Activated CD4-positive, alpha-beta T cell treated with anti-CD3 and anti-CD28 coated beads for 24 hours (primary cell): ENCODE measurements at places on chromosomes 7 and 10.
A peak's percentile ranks its signal among the peaks of the same experiment; 100 is the strongest.

GRCh38 chr7:29443552-29443951 is 120.1 kb upstream of the PRR15 start:
- no peak for DNase-seq

DNA sequence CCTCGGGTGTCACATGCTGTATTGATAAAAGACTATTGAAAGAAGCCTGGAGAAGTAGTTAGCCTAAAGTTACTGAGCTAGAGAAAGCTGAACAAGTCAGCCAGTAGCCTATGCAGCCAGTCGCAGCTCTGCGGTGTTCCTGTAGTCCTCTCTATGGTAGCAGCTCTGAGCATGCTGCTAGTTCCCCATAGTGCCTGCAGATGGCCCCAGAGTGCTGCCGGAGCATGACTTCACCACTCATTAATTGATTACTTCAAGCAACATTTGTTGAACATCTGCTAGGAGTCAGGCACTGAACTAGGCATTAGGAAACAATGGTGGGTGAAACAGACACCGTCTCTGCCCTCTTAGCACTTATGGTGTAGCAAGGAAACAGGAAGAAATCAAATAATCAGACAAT is 422.7 kb downstream of the SORCS3 start:
- peak; percentile 2 for DNase-seq

GRCh38 chr7:114527589-114527988 is 113.0 kb downstream of the FOXP2 start:
- no peak for DNase-seq

- DNase-seq = no peak
Observed at GRCh38 chr7:151251689-151252560, 3.4 kb upstream of the SMARCD3 start.

DNA sequence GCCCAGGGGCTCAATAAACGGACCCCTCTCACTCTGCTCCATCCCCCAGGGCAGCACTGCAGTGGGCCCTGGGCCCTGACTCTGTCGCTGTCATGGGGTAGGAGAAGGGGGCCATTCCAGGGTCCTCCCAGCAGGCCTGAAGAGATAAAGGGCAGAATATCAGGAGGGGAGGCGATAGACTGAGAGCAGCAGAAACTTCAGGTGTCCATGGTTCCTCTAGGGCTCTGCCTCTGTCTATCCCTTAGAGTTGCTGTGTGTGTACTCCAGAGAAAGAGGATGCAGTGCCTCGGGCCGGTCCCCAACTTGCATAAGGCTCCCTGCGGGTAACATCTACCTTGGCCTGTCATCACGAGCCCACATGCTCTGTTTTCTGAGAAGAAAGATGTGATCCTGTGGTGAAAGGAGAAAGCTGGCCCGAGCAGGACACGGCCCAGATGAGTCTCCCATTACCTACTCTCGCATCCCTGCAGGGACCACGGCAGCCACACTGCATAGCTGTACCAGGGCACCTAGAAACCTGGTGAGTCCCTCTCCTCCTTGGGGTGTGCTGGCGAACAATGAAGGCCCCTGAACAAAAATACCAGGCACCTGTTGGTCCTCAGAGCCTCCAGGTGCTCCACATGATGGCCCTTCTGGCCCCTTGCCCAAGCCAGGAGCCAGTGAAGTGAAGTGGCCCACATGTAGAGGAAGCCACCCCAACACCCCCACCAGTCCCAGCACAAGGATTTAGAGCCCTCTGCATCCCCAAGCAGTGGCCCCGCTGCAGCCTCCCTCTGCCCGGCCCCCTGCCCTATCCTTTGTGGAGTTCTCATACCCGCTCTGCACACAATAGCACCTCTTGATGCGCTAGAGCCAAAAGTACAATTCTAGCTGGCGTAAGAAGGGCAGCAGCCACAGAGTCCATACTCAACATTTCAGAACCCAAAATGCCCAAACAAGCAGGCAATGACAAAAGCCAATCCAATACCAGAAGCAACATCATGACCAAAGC is 106.8 kb downstream of the ARHGAP22 start:
- no peak for DNase-seq

DNA sequence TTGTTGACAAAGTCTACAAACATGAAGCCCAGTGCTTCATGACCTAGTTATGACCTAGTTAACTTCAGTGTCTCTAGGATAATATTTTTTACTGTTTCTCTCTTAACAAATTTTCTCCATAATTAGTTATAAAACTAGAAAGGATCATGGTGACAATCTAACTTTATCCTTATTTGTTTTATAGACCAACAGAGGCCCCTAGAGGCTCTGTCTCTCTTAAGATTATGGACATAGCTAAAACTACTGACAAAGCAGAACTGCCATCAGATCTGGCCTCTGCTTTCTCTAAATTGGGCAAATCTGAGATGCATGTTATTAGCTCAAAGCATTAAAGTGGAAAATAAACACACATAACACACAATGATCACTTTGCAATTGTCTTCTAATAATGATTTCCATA is 176.0 kb downstream of the CSTF2T start:
- DNase-seq = no peak

DNA sequence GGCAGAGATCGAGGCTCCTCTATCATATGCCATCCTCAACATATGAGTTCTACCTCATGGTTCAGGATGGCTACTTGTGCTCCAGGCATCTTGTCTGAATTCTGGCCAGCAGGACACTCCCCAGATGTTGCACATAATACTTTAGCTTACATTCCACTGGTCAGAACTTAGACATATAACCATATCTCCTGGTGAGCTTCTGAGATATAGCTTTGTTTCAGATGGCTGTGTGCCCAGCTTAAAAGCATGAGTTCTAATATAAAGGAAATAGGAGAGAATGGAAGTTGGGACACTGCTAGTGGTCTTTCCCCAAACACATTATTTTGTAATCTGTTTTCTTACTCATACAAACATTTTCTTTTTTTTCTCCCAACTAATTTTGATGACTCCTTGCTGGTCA is 50.8 kb upstream of the IFRD1 start:
- no peak for DNase-seq

DNA sequence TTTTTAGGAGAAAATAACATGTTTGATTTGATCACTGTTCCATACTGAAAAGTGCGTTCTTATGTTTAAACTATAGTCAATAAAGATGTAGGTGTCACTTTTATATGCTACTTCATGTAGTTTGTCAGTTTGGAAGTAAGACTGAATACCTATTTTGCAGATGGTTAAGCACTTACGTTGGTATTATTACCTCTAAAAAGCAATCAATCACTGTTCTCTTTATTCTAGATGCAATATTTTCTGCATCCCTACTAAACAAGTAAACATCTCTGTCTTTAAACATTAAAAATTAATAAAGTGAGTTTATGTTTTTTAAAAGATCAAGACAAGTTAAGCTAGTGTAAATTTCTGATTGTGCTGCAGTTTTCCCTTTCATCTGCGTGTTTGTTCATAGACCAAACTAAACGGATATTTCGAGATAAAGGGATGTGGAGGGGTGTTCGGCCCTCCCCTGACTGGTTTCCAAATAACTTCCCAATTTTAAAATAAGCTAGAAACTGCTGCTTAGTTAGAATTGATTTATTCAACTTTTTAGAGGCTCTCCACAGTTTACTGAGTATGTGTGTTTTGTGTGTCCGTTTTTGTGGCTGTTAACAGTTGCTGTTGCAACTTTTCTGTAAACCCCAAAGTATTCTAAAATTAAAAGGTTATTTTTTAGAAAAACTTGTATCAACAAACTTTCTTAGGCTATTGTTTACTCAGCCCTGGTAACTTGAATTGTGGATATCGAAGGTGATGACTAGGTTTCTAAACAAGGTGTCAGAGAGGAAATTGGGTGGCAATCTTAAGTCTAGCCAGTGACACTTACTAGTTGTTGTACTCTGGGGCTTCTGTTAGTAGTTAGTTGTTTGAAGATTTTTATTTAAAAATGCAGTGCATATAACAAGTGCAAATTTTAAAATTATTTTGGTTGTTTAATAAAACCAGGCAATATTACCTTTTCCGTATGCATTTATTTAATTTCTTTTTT is 974 bp downstream of the KIF11 start:
- DNase-seq = no peak

GRCh38 chr7:24781106-24781505 is 23.8 kb upstream of the GSDME start:
- no peak for DNase-seq

- no peak for DNase-seq
Observed at GRCh38 chr7:154438571-154439367, 386.6 kb downstream of the DPP6 start.

DNA sequence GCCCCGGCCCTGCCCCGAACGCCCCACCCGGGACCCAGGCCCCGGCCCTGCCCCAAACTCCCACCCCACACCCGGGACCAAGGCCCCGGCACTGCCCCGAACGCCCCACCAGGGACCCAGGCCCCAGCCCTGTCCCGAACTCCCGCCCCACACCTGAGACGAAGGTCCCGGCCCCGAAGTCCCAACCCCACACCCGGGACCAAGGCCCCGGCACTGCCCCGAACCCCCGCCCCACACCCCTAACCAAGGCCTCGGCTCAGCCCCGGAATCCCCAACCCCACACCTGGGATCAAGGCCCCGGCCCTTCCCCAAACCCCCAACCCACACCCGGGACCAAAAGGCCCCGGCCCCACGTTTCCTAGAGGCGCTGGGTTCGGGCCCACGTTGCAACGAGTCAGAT is 1.1 kb upstream of the LARP4B start:
- no peak for DNase-seq

DNA sequence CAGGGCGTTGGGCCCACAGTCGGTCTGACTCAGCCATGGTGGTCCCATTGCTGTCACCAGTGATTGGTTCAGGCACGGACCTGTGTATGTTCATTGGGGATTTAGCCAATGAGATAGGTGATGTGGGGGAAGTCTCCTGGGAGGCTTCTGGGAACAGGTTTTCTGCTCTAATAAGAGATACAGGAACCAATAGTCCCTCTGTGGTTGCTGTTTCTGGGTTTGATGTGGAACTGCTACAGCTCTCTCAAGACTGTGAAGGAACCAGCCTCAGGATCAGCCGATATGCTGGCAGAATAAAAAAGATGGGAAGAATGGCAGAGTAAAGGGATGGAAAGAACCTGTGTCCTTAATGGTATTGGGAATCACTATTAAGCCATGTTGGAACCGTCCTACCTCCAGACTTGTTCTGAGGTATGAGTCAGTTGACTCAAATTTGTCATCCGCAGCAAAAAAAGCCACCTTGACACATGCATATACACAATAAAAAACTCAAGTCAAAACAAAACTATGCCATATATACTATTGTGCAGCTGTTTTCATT is 70.6 kb downstream of the MCMBP start:
- no peak for DNase-seq

- no peak for DNase-seq
Observed at GRCh38 chr7:484356-485101, 35.1 kb downstream of the PDGFA start.

DNA sequence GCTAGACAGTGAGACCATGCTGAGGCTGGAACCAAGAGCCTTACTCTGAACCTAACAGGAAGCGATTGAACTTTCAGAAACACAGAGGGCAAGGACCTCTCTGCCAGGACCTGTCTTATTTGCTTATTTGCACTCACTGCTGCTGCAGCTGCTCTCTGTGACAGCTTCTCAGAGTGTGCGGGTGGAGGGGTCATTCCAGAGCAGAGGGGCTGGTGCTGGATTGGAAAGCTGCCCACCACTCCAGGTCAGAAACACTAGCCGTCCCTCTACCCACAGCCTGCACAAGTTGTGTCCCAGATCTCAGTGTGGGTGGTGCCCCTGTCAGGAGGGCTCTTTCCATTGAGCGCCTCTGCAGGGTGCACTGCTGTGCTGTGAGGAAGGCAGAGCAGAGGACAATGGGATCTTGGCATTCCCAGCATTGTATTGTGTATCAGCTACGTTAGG is 126.2 kb downstream of the CCNY start:
- DNase-seq = no peak

DNA sequence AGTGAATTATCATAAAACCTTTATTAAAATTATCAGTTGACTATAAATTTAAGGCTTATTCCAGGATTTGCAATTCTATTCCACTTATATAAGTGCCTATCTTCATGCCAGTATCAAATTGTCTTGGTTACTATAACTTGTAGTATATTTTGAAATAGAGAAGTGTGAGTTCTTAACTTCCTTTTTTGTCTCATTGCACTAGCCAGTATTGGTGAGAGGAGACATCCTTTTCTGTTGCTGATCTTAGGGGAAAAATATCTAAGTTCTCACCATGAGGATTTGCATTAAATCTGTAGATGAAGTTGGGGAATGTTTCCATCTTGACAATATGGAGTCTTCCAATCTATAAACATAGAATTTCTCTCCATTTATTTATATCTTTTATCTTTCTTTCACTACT is 104.2 kb upstream of the MKI67 start:
- no peak for DNase-seq

DNA sequence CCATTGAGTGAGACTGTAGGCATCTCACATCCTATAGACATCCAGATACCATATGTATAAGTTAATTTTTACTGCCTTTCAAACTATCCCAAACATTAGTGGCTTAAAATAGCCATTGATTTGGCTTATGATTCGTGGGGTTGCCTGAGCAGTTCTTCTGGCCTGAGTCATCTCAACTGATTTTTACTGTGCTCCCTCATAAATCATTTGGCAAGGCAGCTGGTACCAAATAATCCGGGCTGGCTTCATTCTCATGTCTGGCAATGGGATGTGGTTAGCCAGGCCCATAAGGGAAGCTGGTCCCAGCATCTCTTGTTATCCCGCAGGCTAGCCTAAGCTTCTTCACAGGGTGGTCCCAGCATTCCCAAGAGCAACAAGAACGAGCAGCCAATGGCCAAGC is 6.7 kb upstream of the LRGUK start:
- DNase-seq = no peak

GRCh38 chr7:149770728-149771636 is 2.4 kb downstream of the ZNF467 start:
- no peak for DNase-seq

- DNase-seq = no peak
Observed at GRCh38 chr7:142690554-142691182, 58.6 kb upstream of the PRSS1 start.

DNA sequence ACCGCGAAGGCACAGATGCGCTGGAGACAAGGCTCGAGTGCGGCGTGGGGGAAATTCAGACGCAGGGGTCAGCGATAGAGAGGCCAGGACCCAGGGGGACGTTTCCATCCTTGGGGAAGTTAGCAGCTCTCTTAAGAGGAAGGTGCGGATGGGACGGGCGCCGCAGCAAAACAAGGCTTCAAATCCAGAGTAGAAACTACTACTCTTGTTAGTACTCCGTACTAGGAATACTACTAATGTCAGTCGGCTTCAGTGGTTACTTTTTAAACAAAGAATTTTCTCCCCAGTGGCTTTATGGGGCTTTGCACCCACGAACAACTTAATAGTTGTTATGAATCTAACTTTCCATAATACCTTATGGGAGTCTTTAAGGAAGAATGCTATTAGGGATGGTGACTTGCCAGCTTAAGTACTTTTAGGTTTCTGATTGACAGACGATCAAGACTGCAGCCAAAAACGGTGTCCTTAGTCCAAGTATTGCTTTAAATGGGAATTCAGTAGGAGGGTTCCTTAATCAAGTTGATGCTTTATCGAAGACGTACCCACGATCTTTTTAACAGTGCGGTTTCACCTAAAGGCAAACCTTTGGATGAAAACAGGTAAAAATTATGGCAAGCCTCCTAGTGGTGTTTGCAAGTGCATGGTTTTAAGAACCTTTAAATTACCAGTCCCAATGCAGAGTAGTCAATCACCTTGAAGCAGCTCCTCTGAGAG is 812 bp upstream of the IDE start:
- DNase-seq = no peak

- no peak for DNase-seq
Observed at GRCh38 chr7:94064541-94065191, 60.5 kb upstream of the BET1 start.
